ENCODE measurements at places on chromosomes 1 and 21. TPM values are rescaled to one million over a fixed set of nuclear protein-coding genes. Genes with fewer than 3 reads are reported as not detected.
A peak's percentile ranks its signal among the peaks of the same experiment; 100 is the strongest.

DNA sequence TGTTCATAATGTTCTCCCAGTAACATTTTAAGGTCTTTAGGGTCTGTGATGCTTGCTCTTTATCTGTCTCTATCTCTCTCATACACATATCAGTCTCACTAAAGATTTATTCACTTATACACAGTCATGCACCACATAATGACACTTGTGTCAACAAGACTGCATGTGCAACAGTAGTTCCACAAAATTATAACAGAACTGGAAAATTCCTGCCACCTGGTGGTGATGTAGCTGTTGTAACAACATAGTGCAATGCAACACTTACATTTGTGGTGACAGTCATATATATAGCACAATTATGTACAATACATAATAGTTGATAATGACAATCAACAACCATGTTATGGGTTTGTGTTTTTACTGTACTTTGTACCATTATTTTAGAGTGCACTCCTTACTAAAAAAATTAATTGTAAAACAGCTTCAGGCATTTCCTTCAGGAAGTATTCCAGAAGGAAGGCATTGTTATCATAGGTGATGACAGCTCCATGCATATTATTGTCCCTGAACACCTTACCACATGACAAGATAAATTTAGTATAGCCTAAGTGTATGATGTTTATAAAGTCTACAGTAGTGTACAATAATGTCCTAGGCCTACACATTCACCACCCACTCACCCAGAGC, 8.1 kb downstream of the TDRD5 start:
- peak; percentile 37 for DNase-seq

DNA sequence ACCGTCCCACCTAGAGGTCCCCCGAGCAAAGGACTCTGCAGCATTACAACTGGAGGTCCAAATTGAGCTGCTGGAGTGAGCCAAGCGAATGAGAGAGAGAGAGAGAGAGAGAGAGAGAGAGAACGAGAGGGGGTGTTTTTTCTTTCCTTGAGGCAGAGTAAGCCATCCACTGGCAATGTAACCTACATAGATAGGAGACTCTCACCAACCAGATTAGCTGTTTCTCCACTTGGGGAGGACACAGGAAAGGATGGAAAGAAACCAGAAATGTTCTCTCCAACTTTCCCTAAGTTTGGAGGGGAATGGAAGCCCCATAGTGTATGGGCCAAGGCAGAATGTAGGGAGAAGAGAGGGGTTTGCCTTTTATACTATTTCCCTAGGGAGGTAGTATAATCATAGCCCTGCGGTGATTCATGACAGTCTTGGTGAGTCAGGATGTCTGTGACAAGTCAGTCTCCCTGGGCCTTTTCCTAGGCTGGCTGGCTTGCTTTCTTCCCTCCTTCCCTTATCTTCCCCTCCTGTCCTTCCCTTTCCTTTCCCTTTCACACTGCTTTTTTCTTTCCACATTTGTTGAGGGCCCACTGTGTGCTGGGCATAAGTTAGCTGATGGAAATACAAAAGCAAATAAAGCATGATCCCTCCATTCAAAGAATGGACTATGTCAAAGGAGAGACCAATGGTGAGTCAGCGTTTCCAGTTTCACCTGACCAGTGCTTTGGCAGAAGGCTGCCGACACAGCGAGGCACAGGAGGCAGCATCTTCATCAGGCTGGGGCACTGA, 7.1 kb downstream of the FNDC7 start:
- peak; percentile 65 for DNase-seq

DNA sequence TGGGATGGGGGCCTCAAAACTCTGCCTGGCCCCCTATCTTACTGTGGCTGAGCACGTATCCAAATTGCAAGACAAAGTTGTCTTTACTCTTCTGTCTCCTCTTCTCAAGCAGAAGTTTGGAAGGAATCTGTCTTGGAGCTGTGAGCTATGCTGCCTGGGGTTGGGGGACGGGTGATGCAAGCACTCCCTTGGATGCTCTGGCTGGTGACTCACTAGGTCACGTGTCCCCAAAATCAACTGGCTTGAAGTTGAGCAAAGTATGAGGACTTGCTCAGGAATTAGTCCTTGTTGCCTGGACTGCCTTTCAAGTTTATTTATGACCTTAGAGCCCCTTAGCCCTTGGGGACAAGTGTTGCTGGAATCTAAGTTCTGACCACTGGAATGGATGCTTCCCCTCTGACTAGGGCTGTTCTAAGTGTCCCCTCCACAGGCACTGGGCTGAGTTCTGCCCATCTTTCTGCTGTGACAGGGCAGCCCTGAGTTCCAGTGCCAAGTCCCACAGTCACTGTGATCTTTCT, 269.5 kb downstream of the HHAT start:
- DNase-seq, result peak; percentile 92

DNA sequence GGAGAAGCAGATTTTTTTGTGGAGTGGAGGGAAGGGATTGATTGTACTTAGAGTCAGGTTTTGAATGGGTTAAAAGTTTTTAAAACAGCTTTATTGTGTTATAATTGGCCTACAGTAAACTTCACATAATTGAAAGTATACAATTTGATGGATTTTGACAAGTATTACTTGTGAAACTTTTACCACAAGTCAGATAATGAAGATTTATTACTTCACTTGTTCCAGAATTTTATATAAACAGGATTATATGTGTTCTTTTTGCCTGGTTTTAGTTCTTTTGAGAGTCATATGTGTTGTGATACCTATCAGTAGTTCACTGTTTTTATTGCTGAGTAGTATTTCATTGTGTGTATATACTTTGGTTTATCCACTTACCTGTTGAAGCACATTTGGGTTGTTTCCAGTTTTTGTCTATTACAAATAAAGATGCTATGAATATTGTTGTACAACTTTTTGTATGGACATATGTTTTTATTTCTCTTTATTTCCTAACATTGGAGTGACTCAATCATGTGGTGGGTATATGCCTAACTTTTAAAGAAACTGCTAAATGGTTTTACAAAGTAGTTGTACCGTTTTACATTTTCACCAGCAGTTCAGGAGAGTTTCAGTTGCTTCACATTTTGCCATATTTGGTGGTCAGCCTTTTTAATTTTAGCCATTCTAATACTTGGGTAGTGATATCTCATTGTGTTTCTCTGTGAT, 71.0 kb downstream of the DYRK1A start:
- DNase-seq, result peak; percentile 53

ADGRB2 gene
- total RNA-seq, result 14.2 TPM

FCRLA gene
- total RNA-seq, result 0.86 TPM

- no peak for DNase-seq
Observed at GRCh38 chr1:115186711-115187265, 97.5 kb upstream of the TSPAN2 start.

- DNase-seq, result no peak
Observed at GRCh38 chr1:44642925-44643324, 31.4 kb downstream of the TMEM53 start.

GRCh38 chr1:179708434-179709195, 34.5 kb upstream of the FAM163A start:
- DNase-seq, result no peak

DNA sequence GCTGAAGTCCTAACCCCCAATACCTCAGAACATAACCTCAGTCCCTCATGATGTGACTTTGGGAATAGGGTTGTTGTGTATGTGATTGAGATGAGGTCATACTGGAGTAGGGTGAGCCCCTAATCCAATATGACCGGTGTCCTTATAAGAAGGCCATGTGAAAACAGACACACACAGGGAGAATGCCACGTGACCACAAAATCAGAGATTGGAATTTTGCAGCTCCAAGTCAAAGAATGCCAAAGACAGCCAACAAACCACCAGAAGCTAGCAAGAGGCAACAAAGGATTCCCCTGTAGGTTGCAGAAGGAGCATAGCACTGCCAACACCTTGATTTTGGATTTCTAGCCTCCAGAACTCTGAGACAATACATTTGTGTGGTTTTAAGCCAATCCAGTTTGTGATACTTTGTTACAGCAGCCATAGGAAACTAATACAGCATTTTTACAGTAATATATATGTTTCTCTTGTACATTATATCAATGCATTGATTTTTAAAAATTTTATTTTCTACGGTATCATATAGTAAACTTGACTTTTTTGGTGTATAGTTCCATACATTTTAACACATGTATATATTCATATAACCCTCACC, 5.4 kb downstream of the ZSWIM5 start:
- no peak for DNase-seq

DNA sequence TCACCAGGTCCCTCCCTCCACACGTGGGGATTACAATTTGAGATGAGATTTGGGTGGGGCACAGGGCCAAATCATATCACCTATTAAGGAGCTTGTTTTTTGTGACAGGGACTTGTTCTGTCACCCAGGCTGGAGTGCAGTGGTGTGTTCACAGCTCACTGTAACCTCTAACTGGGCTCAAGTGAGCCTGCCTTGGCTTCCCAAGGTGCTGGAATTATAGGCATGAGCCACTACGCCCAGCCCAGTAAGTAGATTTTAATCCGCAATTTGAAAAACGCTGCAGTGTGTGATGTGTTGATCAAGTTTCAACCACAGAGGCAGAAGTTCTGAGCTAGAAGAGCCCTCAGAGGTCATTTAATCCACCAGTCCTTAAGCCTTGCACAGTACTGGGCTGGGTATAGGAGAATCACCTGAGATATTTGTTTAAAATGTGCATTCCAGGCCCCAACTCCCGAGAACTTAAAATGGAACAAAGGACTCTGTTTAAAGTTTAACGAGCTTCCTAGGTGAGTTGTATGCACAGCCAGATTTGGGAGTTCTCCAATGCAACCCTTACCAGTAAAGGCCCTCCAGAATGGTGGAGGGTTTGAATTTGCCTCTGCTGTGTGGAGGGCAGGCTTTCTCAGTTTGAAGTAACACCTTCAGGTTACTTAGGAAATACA, 13.4 kb downstream of the RPL11 start:
- DNase-seq, result no peak

- peak; percentile 94 for DNase-seq
Observed at GRCh38 chr1:21337928-21338572, 47.8 kb upstream of the ECE1 start.

DNA sequence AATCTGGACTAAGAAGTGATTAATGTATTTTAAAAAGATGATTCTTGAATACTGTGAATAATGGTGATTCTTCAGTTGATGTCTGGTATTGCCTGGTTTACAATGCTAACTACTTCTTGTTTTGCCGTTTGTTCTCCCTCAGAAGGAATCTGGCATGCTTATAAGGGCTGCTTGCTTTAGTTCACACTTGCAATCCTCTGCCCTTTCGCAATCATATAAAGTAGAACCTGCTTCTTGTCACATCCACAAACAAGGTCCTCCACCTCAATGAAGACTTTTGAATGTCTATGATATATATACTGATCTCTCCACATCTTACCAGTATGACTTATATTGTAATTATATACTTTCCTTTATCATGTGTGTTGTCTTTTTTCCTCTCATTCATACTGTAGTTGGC, 92.6 kb downstream of the ADGRL4 start:
- DNase-seq, result peak; percentile 16

ETV3L gene
- not detected for total RNA-seq
